ENCODE measurements at places on chromosomes 13 and 19.

GRCh38 chr13:100234524-100235136 is 145.7 kb downstream of the PCCA start:
- DNase-seq: no peak

- peak; percentile 73 for DNase-seq
Measured at GRCh38 chr19:42270346-42271044, 1.4 kb downstream of the CIC start.

DNA sequence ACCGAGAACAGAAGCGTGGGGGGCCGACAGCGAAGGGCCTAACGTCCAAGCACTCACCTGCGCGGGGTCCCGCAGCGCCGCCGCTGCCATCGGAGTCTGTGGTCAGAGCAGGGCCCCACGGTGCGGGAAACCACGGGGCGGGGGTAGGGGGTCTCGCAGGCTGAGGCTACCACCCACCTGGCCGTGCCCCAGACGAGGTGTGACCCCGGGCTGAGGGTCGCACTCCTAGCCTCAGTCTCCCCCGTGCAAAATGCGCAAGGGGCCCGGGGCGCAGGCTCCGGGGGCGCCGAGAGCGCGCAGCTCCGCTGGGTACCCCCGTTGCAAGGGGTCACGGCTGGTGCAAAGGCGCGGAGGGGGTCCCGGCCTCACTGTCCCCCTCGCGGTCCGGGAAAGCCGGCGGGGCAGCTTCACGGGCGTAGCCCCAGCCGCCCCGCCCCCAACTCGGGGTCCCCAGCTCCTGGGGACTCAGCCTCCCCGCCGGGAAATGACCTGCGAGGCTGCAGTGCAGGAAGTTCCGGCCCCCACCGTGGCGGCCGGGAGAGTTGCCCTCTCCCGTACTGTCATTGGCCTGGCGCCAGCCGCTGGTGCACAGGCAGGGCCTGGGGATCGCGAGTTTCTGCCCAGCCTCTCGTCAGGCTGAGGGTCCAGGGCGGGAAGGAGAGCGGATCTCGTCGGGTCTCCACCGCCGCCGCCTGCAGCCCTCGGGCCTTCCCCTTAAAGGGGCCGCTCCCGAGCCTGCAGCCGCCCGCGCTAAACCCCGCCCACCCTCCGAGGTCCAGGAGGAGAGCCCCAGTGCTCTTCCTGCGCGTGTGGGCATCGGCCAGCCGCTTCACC is at the start of gene ZNF792:
ZNF792 (minus strand) TSS at position 657 of the 834 bp plus-strand sequence; CDS start at position 90, 567 bp downstream.
- peak; percentile 64 for DNase-seq

DNA sequence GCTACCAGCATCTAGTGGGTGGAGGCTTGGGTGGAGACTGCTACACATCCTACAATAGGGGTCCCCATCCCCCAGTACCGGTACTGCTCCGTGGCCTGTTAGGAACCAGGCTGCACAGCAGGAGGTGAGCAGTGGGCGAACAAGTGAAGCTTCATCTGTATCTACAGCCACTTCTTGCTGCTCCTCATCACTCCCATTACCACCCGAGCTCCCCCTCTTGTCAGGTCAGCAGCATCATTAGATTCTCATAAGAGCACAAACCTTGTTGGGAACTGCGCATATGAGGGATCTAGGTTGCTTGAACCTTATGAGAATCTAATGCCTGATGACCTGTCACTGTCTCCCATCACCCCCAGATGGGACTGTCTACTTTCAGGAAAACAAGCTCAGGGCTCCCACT is 37.0 kb downstream of the NWD1 start:
- no peak for DNase-seq

GRCh38 chr13:112968910-112969691 is at the start of gene MCF2L:
MCF2L (plus strand) TSS chr13:112969214; CDS start chr13:112969380, 166 bp downstream.
- DNase-seq: peak; percentile 81

DNA sequence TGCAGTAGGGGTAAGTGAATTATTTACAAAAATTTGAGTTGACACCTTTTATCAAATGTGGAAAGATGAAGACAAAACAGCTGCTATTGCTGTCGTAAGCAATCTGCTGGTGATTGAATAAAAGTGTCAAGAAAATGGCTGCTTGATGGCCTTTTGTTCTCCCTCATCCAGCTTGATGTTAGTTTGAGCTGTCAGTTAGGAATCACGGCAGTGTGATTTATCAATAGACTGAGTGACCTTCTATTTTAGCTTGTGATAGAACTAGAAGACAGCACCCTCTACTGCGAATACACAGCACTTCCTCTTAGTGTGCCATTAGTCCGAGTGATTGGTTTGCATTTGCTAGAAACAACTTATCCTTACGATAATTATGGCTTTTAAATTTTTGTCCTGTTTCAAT is 76.3 kb downstream of the MZT1 start:
- no peak for DNase-seq

DNA sequence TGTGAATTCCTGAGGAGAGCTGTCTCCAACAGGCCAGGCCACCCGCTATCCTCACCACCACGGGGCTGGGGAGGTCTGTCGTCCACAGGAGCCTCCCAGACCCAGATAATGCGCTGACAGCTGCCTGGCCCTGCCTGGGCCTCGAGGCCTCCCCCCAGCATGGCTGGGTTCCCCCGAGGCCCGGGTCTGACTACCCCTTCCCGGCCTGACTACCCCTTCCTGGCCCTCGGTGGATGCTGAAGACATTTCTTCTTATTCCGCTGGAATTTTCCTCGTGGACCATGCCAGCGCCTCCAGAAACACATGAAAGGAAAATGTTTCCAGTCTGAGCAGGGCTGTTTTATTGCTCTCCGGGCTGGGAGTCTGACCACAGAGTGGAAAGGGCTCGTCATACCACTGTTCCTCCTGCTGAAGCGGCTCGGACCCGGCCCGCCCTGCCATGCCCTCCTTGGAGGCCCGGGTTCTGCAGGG is 16.8 kb upstream of the COMP start:
- no peak for DNase-seq

GRCh38 chr19:10011974-10012373 is 1.3 kb upstream of the RDH8 start:
- no peak for DNase-seq

GRCh38 chr13:99307247-99307646 is at the start of gene GPR183:
GPR183 (minus strand) TSS chr13:99307399; CDS start chr13:99296145, 11,254 bp downstream.
- peak; percentile 50 for DNase-seq

DNA sequence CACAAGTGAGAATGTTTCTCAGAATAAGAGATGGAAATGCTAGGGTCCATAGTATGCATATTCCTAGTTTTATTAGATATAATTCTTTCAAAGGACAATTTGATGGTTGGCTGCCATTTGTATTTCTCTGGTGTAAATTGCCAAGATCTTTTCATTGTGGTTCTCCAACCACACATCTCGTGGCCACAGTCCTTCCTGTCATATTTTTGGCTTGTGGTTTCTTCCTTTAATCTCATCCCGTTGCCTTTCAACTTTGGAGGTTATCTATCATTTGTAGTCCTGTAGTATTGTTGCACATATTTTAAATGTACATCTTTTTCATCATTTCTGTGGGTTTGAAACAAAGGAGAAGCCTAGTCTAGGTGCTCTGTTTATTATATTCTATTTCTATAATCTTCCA is 61.2 kb downstream of the WASF3 start:
- DNase-seq: no peak

GRCh38 chr13:114011226-114011625 is 37.4 kb upstream of the C13orf46 start:
- no peak for DNase-seq

DNA sequence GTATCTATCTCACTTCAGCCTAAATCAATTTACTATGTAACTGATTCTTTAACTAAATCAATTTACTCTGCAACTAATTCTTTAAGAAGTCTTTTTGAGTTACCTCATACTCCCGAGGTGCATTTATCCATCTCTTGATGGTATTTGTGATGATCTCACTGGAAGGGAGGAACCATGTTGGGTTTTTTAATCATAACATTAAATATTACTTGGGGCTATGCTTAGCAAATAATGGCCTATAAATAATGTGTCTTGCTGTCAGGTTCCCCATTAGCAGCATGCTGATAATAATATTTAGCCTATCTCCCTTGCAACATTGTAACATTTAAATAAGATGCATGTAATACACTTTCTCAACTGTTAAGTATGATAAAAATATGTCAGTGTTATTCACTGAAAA is 411.3 kb downstream of the SLITRK1 start:
- no peak for DNase-seq

DNA sequence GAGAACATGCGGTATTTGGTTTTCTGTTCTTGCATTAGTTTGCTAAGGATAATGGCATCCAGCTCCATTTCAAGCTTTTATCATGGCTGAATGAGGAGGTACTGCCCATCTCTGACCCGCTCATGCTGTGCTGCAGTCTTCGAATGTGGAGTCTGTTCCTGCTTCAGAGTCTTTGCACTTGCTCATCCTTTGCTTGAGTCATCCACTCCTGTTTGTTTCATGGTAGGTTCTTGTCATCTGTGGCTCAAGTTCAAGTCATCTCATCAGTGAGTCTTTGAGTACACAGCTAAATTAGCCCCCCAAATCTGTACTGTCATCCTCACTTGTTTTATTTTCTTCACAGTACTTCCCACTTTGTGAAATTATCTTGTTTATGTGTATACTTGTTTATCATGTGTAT is 5.4 kb downstream of the UCHL3 start:
- DNase-seq: no peak

DNA sequence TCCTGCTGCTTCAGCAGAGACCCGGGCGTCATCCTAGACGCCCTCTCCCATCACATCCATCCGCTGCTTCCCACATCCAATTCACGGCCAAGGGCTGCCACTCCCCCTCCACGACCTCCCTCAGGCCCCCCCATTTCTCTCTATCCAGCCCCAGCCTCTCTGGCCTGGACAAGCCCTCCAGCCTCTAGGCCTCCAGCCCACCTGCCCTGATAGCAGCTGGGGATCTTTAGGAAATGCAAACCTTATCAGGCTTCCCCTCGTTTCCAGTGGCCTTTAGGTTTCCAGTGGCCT is 51.6 kb downstream of the PEPD start:
- no peak for DNase-seq

DNA sequence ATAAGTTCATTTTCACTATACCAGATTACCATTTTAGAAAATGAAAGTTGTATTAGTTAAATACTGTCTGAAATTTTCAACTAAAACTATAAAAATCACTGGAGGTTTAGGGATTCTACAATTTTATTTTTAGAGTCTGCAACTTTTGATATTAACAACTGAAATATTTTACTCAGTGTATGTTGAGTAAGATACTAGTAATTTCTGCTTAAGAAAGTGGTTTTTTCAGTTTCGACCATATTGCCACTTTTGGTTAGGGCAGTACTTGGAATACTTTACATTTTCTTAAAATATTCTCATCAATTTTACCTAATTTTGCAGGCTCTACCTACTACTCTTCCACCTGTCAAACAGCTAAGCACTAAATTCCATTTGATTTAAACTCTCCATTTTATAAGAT is 59.6 kb downstream of the KCNRG start:
- no peak for DNase-seq

- no peak for DNase-seq
Measured at GRCh38 chr13:47237571-47237970, 340.7 kb upstream of the HTR2A start.

- no peak for DNase-seq
Measured at GRCh38 chr19:56841193-56841543, 642 bp upstream of the PEG3 start.

GRCh38 chr13:106487129-106487528 is 48.3 kb downstream of the EFNB2 start:
- no peak for DNase-seq

DNA sequence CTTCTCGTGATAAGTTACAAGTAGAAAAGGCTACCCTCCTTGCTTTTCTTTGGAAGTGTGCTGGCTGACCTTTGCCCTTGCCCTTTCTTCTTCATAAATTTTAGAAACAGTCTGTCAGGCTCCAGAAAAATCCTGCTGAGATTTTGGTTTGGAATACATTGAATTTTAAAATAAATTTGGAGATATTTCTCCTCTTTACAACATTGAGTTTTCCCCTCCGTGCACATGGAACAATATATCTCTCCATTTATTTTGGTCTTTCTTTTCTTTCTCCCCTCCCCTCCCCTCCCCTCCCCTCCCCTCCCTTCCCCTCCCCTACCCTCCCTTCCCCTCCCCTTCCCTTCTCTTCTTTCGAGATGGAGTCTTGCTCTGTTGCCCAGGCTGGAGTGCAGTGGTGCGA is 8.6 kb downstream of the KLK4 start:
- DNase-seq: no peak

- no peak for DNase-seq
Measured at GRCh38 chr13:95710313-95710712, 33.4 kb downstream of the DNAJC3 start.

- no peak for DNase-seq
Measured at GRCh38 chr19:11264452-11265176, 2.3 kb upstream of the DOCK6 start.

- no peak for DNase-seq
Measured at GRCh38 chr19:31249217-31249616, 100.0 kb downstream of the TSHZ3 start.

DNA sequence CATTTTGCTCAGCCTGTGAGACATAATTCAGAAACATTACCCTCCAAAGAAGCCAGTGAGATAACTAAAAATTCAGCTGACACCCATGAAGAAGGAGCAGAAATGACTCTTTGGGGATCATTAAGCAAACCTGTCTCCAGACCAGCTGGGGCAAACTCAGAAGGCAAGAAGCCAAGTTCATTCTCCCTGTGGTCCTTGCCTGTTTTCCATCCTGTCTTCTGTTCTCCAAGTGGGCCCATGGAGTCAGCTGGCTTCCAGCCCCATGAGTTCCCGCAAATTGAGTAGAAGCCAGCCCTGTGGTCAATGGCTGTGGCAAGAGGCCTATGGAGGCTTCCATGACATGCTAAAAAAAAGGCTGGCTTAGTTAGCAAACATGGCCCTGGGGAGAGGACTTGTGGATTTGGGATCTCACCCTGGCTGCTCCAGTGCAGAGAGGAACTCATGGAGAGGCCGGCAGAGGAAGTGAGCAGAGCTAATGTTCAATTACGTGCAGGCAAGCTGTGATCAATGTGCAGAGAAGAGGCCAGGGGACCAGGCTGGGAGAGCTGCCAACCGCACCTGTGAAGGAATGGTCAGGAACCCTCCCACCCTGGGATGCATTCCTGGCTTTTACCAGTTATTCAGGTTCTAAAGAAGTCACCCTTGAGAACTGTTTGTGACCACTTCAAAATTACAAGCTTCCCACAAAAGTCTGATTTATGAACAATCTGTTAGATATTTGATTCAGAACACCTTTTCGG is 229.1 kb downstream of the TSHZ3 start:
- no peak for DNase-seq

DNA sequence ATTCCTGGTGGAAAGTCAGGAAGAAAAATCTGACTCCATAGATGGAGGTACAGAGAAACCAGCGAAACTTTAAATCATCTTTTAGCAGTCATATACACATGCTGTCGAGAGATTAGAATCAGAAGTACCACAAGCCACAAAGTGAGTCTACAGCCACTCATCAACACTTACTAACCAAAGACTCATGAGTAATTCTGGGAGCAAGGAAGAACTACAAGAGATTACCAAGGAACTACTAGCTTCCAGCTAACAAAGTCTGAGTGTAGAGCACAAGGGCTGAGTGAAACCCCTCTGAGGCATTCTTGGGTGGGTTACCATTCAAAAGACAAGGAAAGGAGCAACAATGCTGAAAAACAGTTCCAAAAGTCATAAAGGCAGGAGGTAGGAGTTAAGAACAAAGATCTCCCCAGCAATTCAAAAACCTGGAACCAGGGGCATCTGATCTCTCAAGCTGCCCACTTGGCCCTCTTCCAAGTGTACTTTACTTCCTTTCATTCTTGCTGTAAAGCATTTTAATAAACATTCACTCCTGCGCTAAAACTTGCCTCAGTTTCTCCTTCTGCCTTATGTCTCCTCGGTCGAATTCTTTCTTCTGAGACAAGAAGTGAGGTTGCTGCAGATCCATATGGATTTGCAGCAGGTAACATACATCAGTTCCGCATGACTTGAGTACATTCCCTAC is 13.0 kb downstream of the RBM26 start:
- peak; percentile 17 for DNase-seq

GRCh38 chr13:24080134-24080533 is 80.4 kb upstream of the SPATA13 start:
- no peak for DNase-seq
